HT-29 (cell line): ENCODE measurements at places on chromosomes 3 and 15.

DNA sequence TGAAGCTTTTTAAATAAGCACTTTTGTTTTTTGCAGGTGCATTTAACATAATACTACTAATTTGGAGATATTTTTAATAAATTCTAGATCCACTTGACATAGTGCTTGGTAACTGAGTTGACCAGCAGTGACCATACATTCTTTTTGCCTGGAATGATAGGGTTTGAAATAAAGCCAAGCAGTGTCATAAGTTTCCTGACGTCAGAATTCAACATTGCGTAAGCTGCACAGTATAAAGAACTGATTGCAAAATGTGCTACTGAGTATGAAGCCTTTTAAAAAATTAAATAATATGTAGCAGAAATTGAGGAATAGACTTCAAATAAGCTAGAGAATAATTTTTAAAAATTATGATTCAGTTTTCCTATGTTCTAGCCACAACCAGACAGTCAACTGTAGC lies 454.6 kb upstream of the ARPP21 start:
- no peak for DNase-seq

DNA sequence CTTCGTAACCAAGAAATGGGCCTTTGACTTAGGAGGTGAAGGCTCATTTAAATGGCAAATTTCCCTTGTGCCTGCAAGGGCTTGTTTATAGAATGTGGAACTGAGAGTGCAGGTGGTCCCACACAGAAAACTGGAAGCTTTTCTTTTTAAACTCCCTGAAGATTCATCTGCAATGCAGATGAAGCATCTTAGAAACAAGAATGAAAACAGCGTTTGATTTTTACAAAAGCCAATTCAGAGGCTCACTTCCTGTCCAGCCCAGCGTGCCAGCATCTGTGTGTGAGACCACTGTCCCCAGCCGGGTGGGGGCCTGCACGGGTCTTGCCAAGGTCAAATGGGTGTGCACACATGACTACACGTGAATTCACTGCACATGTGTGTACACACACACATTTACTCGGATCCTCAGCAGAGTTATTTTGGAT lies 94.7 kb downstream of the LINGO1 start:
- no peak for DNase-seq

DNA sequence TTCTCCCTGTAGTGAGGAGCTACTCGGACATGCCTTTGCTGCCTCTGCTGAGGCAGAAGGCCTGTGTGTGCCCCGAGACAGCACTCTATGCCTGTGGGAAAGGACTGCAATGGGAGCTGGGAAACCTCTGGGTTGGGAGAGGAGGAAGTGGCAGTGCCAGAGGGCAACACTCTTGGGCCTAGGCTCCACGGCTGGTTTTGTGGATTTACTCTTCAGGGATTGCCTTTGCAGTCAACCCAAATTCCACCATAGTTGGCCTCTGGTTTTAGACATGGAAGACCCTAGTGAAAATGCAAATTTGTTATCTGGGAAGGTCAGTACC lies 46.8 kb downstream of the ITGA11 start:
- DNase-seq: no peak

DNA sequence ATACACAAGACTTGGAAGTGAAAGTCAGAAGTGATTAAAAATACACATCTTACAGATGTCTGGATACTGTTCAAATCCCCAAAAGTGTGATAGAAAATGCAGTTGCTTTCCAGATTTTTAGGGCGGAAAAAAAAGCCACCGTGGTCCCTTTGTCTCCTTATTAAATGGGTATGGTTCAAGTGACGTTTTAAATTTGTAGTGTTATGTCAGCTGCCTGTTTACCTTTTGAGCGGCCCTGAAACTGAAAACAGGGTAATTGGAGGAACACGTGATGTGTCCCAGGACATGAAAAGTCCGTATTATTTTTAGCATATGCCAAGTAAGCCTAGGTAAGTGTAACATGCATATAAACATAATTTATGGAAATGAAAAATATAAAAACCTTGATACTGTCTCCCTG lies 109.0 kb upstream of the PDZRN3 start:
- DNase-seq: no peak

DNA sequence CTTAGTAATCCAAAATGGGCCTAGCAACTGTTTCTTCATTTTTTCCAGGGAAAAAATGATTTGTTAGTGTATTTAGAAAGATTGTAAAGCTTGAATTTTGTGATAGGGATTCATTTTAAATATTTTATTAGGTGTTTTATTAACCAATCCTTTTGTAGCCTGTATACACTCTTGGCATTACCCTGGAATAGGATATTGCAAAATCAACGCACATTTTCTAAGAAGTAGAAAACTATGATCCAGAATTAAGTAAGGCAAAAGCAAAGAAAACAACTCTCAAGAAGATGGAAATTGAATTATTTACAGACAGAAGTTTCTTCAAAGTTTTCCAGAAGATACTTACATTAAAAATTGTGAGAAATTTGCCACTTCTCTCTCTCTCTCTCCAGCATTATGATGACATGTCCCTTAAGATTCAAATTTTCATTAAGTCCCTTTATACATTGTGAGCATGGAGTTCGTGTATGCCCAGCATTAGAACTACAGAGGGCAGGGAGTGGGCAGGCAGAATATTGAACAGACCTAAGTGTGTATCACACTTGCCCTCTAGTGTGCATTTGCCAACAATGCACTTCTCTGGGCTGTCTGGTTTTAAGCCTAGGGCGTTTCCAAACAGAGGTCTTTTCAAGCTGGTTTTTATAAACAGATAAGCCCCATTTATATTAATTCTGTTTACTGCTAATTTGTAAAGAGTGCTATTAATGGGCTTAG lies 28.5 kb upstream of the CMSS1 start:
- peak; percentile 74 for DNase-seq

DNA sequence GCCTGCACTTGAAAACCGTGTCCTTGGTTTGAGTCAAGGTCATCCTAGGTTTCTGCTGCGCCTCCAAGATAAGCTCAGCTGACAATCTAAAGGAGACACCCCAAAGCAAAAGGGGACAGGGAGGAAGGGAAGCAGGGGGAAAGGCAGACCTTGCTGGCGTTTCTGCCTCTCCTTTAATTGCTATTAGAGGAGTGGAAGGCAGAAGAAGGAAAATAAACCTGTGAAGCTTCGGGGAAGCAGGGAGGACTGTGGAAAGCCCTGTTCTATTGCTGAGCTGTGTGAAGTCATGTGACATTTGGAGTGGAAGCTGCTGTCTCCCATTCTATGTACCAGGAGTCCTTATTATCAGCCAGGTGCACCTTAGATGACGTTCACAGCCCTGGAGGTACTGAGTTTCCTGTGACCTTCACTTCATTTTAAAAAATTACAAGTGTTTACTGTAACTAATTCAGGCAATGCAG lies 21.5 kb upstream of the CHD2 start:
- DNase-seq: peak; percentile 1

- no peak for DNase-seq
Measured at GRCh38 chr15:70257573-70258248, 160.0 kb upstream of the TLE3 start.
